Naive thymus-derived CD8-positive, alpha-beta T cell (primary cell): ENCODE measurements at places on chromosomes 13 and 19.

DNA sequence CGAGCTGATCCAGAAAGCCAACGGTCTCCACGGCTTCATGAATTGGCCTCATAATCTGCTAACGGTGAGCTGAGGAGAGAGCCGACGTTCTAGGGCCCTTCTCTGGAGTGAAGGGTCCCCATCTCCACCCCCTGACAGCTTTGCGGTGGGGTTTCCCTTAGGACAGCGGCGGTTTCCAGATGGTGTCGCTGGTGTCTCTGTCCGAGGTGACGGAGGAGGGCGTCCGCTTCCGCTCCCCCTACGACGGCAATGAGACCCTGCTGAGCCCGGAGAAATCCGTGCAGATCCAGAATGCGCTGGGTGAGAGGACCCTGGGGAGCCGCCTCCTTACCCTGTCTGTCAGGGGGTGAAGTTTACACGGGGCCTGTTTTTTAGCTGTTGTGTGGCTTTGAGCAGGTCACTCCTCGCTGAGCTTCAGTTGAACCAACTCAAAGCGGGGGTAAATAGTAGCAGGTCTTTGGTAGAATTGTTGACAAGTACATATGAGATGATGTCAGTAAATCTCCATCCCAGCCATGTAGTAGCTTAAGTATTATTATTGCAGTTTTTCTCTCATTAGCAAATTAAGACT is 801 bp downstream of the QTRT1 start:
- peaks cover 13% of the 10 kb centered on the region for H3K36me3 ChIP-seq
- DNase-seq, result no peak
- H3K27me3 ChIP-seq, result no peaks in the 10 kb centered on the region
- H3K4me1 ChIP-seq, result peaks cover 6% of the 10 kb centered on the region

- no peaks in the 10 kb centered on the region for H3K36me3 ChIP-seq
- peaks cover 23% of the 10 kb centered on the region for H3K27me3 ChIP-seq
- H3K4me3 ChIP-seq, result no peak overlapping the region
- no peak for DNase-seq
These were observed 39.3 kb upstream of the SPART start for GRCh38 chr13:36385489-36385888.

- peaks cover 62% of the 10 kb centered on the region for H3K4me1 ChIP-seq
- no peak for DNase-seq
- no peaks in the 10 kb centered on the region for H3K36me3 ChIP-seq
- H3K4me3 ChIP-seq, result no peak overlapping the region
- peak overlapping the region; percentile 52 for H3K27ac ChIP-seq
These were observed 89.2 kb downstream of the KCNRG start for GRCh38 chr13:50104493-50104892.

GRCh38 chr13:27510082-27510481 is 59.7 kb upstream of the MTIF3 start:
- H3K27ac ChIP-seq, result no peak overlapping the region
- DNase-seq, result no peak
- H3K4me1 ChIP-seq, result no peaks in the 10 kb centered on the region
- peaks cover 17% of the 10 kb centered on the region for H3K27me3 ChIP-seq
- peaks cover 4% of the 10 kb centered on the region for H3K36me3 ChIP-seq

DNA sequence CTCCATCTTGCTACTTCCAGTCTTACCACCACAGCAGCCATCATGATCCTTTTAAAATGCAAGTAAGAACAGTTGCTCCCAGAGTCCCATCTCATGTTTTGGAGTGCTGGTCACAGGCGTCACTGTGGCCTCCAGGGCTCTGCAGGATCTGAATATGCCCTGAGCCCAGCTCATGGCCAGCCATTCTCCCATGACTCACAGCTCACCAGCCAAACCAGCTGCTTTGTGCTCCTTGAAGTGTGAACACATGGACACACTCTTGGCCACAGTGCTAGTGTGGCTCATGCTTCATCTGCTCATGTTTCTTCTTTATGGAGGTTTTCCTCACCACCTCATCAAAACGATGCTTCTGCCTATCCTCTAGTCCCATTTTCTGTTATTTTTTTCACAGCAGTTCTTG is 466.5 kb downstream of the UQCRFS1 start:
- no peaks in the 10 kb centered on the region for H3K36me3 ChIP-seq
- H3K27me3 ChIP-seq, result peaks cover 9% of the 10 kb centered on the region
- DNase-seq, result no peak
- no peaks in the 10 kb centered on the region for H3K4me1 ChIP-seq

DNA sequence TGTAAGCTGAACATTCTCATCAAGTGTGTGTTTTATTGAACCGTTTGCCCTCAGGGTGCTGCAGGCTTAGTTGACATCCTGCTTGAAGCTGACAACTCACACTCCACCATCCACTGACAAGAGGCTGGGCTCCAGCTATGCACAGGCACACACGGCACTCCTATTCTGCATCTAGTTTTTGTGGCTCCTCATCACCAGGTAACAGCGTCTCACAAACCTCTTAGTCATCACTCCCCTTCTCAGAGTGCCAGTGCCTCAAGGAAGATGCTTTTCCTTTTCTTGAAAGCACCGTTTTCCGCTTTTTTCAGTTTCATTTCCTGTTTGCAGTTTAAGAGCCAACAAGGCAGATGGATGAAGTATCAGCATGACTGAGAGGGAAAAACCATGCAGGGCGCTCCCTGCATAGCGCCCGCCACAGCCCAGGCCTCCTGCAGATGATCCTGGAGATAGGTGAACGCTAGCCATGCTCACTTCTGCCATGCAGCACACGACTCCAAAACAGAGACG is 491.2 kb downstream of the COG6 start:
- peak overlapping the region; percentile 38 for H3K27ac ChIP-seq
- peaks cover 31% of the 10 kb centered on the region for H3K4me1 ChIP-seq
- H3K36me3 ChIP-seq, result no peaks in the 10 kb centered on the region
- DNase-seq, result no peak
- no peaks in the 10 kb centered on the region for H3K27me3 ChIP-seq

- no peaks in the 10 kb centered on the region for H3K36me3 ChIP-seq
- no peaks in the 10 kb centered on the region for H3K27me3 ChIP-seq
- H3K4me3 ChIP-seq, result no peak overlapping the region
- no peak for DNase-seq
- no peaks in the 10 kb centered on the region for H3K4me1 ChIP-seq
These were observed 27.6 kb downstream of the CEBPG start for GRCh38 chr19:33400856-33401682.

DNA sequence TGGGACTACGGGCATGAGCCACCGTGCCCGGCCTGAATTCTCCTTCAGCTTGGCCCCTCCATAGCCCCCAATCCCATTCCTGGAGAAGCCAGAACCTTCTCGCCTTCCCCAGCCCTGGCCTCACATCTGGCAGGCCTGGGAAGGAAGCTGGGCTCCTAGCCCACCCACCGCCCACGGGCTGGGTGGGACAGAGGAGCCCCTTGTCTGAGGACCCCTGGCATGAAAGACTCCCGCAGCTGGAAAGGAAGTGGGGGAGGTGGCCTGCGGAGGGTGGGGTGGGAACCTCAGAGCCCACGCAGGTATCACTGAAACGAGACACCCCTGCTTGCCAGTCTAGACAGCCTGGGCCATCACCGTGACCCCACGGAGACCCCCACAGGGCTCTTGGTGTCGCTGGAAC is 7.7 kb upstream of the NANOS3 start:
- peak overlapping the region; percentile 71 for H3K27ac ChIP-seq
- H3K4me1 ChIP-seq, result peaks cover 29% of the 10 kb centered on the region
- H3K36me3 ChIP-seq, result no peaks in the 10 kb centered on the region
- no peak for DNase-seq
- H3K27me3 ChIP-seq, result peaks cover 38% of the 10 kb centered on the region

DNA sequence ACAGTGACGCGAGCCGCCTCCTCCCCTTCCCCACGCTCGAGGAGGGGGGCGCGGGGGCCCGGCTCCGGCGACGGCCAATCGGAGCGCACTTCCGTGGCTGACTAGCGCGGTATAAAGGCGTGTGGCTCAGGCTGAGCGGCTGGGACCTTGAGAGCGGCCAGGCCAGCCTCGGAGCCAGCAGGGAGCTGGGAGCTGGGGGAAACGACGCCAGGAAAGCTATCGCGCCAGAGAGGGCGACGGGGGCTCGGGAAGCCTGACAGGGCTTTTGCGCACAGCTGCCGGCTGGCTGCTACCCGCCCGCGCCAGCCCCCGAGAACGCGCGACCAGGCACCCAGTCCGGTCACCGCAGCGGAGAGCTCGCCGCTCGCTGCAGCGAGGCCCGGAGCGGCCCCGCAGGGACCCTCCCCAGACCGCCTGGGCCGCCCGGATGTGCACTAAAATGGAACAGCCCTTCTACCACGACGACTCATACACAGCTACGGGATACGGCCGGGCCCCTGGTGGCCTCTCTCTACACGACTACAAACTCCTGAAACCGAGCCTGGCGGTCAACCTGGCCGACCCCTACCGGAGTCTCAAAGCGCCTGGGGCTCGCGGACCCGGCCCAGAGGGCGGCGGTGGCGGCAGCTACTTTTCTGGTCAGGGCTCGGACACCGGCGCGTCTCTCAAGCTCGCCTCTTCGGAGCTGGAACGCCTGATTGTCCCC is at the start of gene JUNB:
Gene JUNB, plus strand, starts transcription at position 142 of the 706 bp plus-strand sequence. Its CDS starts 286 bp downstream, at position 428.
- H3K27ac ChIP-seq, result peak within 1 kb of the TSS; percentile 100
- peaks cover 54% of the 10 kb centered on the region for H3K4me1 ChIP-seq
- peak within 1 kb of the TSS; percentile 93 for H3K4me3 ChIP-seq
- H3K27me3 ChIP-seq, result no peaks in the 10 kb centered on the region
- peaks cover 1% of the 10 kb centered on the region for H3K36me3 ChIP-seq

- no peaks in the 10 kb centered on the region for H3K36me3 ChIP-seq
- H3K27ac ChIP-seq, result no peak overlapping the region
- H3K4me3 ChIP-seq, result no peak overlapping the region
- H3K4me1 ChIP-seq, result peaks cover 23% of the 10 kb centered on the region
These were observed 9.0 kb upstream of the RASA3 start for GRCh38 chr13:114141261-114141996.

GRCh38 chr19:10104665-10105508 is 1.3 kb upstream of the PPAN start:
- peak overlapping the region; percentile 95 for H3K27ac ChIP-seq
- H3K4me1 ChIP-seq, result peaks cover 57% of the 10 kb centered on the region
- H3K27me3 ChIP-seq, result no peaks in the 10 kb centered on the region
- H3K4me3 ChIP-seq, result peak overlapping the region; percentile 88
- H3K36me3 ChIP-seq, result no peaks in the 10 kb centered on the region

- no peak for DNase-seq
- peaks cover 8% of the 10 kb centered on the region for H3K27me3 ChIP-seq
- no peak overlapping the region for H3K27ac ChIP-seq
- no peaks in the 10 kb centered on the region for H3K4me1 ChIP-seq
- H3K4me3 ChIP-seq, result no peak overlapping the region
- no peaks in the 10 kb centered on the region for H3K36me3 ChIP-seq
These were observed 22.2 kb upstream of the KPNA3 start for GRCh38 chr13:49814551-49815270.

- H3K4me3 ChIP-seq, result no peak overlapping the region
- peaks cover 4% of the 10 kb centered on the region for H3K27me3 ChIP-seq
- H3K36me3 ChIP-seq, result peaks cover 1% of the 10 kb centered on the region
- H3K27ac ChIP-seq, result no peak overlapping the region
- DNase-seq, result no peak
- no peaks in the 10 kb centered on the region for H3K4me1 ChIP-seq
These were observed 220.7 kb downstream of the MZT1 start for GRCh38 chr13:72506706-72507105.

DNA sequence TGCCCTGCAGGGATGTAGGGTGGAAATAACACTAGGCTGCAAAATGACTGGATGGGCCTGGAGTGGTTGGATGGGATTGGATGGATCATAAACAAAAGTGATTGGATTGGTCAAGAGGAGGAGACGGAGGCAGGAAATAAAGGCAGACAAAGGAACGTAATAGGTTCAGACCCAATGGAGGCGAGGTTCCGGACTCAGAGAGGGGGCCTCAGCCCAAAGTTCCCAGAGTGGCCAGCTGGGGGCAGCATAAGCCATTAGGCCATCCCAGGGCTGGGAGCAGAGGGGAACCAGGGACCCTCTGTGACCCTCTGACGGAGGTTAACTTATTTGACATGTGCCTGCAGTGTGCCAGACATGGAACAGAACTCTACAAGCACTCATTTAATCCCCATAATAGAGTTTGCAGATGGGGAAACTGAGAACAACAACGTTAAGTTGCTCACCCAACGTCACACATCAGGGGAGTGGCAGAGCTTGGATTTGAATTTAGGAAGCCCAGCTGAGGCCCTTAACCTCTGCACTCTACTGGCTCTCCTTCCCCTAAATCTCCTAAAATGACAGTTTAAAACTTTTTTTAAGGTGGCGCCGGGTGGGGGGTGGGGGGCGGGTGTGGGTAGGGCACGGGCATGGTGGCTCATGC is 15.3 kb upstream of the MAP1S start:
- H3K4me3 ChIP-seq, result no peak overlapping the region
- no peaks in the 10 kb centered on the region for H3K36me3 ChIP-seq
- no peaks in the 10 kb centered on the region for H3K4me1 ChIP-seq

DNA sequence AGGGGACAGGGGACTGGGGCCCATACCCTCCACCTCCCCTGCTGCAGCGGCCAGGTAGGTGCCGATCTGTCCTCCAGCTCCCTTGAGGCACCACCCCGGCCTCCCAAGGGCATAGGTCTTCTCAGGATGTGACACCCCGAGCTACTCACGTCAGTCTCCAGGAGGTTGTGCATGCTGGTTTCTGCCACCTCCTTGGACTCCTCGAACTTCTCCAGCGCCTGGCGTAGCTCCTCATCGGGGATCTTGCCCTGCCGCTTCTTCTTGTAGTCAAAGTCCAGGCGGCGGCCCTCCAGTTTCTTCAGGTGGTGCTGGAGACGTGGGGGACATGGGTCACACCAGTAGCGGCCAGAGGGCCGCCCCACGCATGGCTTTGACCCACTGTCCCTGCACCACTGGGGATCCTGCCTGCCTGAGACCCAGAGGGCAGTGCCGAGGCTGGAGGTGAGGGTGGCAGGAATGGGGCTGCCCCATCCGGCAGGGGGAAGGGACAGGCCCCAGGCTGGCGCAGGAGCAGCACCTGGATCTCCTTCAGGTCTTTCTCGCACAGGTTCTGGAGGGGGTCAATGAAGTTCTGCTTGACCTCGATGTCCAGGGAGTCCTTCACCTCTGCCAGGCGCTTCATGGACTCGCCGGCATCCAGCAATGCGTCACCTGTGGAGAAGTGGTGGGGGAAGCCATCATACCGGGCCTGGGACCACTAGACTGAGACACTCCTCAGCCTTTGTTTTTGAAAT is 20.4 kb downstream of the MPND start:
- no peaks in the 10 kb centered on the region for H3K36me3 ChIP-seq
- no peaks in the 10 kb centered on the region for H3K27me3 ChIP-seq
- no peak overlapping the region for H3K4me3 ChIP-seq

GRCh38 chr19:15453091-15453578 is 3.4 kb upstream of the WIZ start:
- DNase-seq, result no peak
- H3K27ac ChIP-seq, result no peak overlapping the region
- H3K27me3 ChIP-seq, result no peaks in the 10 kb centered on the region
- peaks cover 44% of the 10 kb centered on the region for H3K4me1 ChIP-seq
- H3K36me3 ChIP-seq, result no peaks in the 10 kb centered on the region

DNA sequence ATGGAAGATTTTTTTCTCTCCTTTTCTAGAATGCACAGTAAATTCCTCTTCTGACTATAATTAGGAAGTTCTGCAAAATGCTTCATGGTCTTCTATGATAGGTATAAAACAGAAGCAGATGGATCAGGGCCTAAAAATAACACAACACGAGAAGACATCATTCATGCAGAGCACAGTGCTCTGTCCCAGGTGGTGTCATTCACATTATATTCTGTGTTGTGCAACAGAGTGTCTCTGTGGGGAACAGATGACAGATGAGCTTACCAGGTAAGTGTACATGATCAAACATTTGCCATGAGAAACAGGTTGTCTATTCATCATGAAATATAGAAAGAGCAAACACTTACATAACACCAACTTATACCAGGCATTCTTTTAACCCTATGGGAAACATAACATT is 288.3 kb downstream of the KCTD12 start:
- H3K4me3 ChIP-seq, result no peak overlapping the region
- no peaks in the 10 kb centered on the region for H3K4me1 ChIP-seq
- H3K27ac ChIP-seq, result no peak overlapping the region
- no peaks in the 10 kb centered on the region for H3K27me3 ChIP-seq
- DNase-seq, result no peak

- no peak overlapping the region for H3K4me3 ChIP-seq
- peaks cover 6% of the 10 kb centered on the region for H3K27me3 ChIP-seq
- no peak for DNase-seq
These were observed 701.4 kb downstream of the FGF9 start for GRCh38 chr13:22372261-22372660.
